GM12864 (cell line): ENCODE measurements at places on chromosomes 13 and 19.

GRCh38 chr13:85693889-85694511 is 105.2 kb downstream of the SLITRK6 start:
- no peak for DNase-seq

DNA sequence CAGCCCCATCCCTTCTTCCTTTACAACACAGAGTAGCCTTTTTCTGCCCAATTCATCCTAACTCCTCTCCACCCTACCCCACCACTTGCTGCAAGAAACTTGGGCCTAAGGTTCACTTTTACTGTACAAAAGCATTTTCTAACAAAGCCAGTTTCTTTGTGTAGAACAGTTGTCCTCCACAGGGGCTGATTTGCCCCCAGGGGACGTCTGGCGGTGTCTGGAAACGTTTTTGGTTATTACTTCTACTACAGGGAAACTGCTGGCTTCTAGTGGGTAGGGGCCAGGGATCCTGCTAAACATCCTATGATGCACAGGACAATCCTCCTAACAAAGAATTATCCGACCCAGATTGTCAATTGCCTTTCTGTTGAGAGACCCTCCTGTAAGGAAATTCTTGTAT is 7.3 kb upstream of the LMO7 start:
- DNase-seq, result no peak

DNA sequence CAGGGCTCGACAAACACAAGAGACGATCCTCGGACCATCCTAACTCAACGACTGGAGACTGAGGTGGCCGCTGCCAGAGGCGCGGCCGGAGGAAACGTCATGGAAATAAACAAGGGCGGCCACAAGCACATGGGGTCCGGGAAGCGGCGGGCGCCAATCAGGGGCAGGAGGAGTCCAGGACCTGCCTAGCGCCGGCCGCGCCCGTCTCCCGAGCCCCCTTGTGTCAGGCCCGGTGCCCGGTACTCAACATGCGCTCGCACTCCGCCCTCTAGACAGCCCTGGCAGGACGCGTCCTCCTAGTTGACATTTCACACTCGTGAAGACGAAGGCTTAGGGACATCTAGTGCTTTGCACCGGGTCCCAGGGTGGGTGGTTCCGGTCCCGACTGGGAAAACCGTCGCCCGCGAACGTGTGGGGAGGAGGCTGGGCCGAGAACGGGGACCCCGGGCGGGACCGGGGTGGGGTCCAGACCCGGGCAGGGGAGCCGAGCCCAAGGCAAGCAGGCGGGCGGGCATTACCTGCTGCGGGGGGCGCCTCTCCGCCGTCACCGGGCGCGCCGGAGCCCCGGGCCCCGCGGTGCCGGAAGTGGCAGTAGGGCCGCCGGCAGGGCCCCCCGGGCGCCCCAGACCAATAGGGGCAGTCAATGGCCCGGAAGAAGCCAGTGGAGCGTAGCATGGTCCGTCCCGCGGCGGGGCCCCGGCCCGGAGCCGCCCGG is 442 bp downstream of the REXO1 start:
- DNase-seq, result no peak

DNA sequence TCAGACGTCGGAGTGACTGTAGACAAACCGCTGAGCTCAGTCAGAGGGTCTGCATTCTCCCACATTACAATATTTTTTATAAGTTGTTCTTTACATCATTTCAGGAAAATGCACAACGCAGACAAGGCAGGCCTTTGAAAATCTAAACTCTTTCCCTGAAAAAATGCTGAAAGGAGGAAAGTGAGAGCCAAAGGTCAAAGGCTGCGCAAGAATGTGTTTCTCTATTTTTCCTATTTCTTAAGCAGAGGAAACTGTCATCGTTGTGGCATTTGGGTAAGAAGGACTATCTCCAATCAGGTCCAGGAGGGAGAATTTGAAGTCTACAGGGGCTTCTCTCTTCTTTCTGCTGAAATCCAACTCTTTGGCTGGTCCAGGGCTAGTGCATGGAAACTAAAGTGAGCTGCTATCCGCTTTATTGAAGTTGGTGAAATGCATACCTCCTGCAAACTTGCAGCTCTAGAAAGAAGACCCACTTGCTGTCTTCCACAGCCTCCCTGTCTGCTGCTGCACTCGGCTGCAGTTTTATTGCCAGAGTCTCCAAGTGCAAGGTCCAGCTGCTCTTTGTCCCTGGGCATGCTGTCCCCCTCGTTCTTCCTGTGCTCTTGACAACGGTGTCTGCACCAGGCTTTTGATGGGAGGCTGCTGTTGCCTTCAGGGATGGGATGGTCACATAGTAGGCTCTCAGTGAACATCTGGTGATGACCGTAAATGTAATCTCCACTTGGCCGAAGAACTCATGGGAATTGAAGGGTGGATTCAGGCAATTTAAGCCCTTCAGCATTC is 31.2 kb downstream of the ZNF536 start:
- no peak for DNase-seq

GRCh38 chr13:77789376-77789775 is 91.9 kb downstream of the SLAIN1 start:
- no peak for DNase-seq
